CD8-positive, alpha-beta T cell (primary cell): ENCODE measurements at places on chromosomes 12 and 14. TPM values are rescaled to one million over a fixed set of nuclear protein-coding genes. Genes with fewer than 3 reads are reported as not detected.

GRCh38 chr14:65528069-65528468 is 115.5 kb downstream of the FUT8 start:
- DNase-seq: no peak

- no peak for DNase-seq
Observed at GRCh38 chr14:30748343-30748742, 126.0 kb upstream of the COCH start.

DNA sequence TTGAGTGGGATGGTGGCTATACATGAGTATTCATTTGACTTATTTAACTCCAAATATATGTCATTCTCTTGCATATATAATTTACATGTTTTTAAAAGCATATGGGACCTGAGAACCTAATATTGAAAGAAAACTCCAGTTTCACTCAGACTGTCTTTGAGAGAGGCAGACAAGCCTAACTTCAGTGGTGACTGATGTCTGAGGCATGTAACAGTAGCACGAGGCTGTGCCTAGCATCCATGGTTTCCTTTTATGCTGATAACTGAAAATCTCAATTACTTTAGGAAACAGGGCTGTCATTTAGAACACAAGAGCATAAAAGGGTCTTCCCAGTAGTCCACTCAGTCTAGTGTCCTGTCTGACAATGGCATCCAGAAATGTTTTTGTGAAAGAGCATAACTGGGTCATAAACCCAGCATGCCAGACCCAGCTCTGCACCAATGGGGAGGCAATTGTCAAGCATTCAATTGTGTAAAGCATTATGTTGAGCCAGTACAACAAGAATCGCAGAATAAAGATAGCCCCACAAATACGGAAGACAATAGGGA is 24.3 kb downstream of the MAPK1IP1L start:
- no peak for DNase-seq

- no peak for DNase-seq
Observed at GRCh38 chr12:121284551-121285390, 11.7 kb downstream of the CAMKK2 start.

GRCh38 chr12:114190971-114191370 is 215.0 kb downstream of the TBX5 start:
- DNase-seq: no peak

DNA sequence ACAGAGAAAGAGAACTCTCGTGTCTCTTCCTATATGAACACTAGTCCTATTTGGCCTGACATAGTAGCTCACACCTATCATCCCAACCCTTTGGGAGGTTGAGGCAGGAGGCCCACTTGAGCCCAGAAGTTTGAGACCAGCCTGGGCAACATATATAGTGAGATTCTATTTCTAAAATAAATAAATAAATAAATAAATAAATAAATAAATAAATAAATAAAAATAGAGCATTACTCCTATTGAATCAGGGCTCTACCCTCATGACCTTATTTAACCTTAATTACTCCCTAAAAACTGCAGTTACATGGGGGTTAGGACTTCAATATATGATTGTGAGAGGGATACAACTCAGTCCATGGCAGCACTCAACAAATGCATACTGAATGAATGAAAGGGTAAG is 61.2 kb upstream of the GSC start:
- DNase-seq: no peak

DNA sequence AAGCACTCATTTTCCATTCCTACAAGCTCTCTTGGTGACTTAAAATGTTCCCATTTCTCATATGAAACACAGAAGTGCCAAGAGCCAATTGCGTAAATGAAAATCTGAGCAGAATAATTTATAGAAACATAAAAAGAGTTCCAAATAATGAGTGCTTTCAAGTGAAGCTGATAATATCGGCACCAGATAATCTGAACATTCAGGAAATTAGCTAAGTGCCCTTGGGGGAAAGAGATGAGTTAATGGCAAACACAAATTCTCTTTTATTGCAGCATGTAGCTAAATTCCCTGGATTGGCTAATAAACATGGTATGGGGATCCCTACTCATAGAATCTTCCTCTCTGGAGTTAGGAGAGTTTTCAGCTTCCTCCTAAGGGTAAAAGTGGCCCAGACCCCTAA is 46.7 kb downstream of the DAD1 start:
- no peak for DNase-seq

DNA sequence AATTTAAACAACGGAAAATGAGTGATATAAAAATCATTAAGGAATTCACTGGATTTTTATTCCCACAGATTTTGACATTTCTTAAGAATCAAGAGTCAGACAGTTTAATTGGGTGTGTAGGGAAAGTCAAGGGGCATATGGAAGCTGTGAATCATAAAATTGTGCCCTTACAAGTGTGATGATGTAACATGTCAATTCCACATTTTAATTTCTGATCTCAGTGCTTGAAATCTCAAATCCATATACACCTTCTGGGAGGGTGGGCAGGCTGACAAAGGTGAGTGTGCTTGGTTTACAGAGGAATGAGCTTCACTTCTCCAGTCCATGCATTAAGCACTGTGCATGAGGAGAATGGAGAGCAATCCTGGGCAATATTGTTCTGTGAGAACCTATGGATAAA is 1.0 kb upstream of the KRT6A start:
- DNase-seq: no peak

GRCh38 chr14:65751510-65751909 is 339.0 kb downstream of the FUT8 start:
- no peak for DNase-seq

GRCh38 chr12:16531621-16532020 is 74.3 kb downstream of the LMO3 start:
- no peak for DNase-seq

DNA sequence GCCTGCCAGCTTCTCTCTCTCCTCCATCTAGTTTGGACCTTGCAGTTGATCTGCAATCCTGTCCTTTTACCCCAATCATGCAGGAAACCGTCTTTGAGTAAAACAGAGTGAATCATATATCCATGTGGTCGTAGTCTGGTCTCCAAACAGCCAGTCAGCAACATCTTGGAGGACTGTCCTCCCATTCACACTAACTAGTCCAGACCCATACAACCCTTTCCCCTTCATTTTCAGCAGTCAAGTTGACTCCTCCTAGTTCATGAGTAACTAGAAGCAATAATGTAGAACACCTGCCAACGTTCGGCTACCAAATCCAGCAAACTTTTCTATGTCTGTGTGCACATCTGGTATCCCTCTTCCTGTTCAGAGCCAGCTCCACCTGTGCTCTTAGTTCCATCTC is 10.8 kb upstream of the BIN2 start:
- DNase-seq: no peak

DNA sequence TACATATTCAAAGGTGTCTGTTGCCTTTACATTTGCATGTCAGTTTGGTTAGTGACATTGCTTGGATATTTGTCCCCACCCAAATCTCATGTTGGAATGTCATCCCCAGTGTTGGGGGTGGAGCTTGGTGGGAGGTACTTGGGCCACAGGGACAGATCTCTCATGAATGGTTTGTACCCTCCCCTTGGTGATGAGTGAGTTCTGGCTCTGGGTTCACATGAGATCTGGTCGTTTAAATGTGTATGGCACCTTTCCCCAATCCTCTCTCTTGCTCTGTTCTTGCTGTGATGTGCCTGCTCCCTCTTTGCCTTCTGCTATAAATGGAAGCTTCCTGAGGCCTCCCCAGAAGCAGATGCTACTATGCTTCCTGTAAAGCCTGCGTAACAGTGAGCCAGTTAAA is 207.9 kb upstream of the DIO3 start:
- DNase-seq: no peak

DNA sequence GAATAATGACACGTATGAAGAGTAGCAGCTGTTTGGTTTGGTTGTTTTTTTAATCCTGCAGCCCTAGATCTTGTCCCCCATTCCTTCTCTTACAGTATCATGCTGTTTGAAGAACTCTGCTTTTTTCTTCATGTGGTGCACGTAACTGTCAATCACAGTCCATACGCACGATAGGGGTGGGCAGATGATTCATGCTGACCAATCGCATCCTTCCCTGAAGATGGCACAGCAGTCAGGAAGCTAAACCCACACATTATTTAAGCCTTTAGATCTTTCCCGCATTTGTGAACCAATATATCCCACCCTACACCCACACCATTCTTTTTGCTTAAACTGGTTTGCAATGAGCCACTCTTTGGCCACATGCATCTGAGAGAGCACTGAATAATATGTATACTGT is 158.9 kb upstream of the PLEKHA5 start:
- no peak for DNase-seq

DNA sequence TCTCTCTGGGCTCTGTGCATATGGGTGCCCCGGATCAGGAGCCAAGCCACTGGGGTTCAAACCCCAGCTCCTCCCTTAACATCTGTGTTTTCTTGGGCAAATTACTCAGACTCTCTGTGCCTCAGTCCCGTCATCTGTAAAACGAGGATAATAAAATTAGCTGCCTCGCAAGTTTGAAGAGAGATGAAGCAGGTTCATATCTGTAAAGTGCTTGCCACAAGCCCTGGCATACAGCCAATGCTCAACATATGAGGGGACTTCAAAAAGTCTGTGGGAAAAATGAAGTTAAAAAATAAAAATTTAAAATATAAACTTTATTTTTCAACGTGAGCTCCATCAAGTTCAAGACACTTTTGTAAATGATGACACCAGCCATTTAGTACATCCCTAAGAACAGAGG is 276.7 kb downstream of the FOXN3 start:
- DNase-seq: no peak

DNA sequence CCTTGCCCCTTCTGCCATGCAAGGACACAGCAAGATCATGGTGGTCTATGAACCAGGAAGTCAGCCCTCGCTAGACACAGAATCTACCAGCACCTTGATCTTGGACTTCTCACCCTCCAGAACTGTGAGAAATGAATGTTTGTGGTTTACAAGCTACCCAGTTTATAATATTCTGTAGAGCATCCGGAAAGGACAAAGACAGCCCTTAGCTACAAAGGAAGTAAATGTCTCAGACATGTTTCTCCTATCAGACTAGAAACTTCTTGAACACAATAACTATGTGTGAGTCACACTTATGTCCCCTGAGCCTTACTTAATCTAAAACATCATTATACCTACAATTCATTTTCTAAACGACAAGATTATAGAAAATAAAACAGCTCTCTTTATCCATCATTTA is 176.7 kb downstream of the KLHL28 start:
- DNase-seq: no peak

DNA sequence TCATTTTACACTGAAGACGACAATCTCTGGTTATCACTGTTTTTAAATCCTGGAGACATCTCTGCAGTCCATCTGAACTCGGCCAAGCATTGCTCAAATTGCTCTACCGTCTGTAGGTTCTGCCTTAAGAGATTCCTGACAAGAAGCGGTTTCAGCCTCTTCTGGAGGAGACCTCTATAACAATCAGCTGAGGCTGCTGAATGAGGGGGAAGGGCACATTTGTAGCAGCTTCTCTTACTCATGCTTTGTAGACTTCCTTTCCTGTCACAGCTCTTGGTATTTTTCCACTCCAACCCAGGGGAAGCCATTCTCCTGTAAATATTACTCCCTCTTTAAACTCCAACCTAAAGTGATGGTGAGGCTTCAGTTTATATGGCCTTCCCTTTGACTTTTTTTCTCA is 3.0 kb downstream of the ARG2 start:
- DNase-seq: no peak

DNA sequence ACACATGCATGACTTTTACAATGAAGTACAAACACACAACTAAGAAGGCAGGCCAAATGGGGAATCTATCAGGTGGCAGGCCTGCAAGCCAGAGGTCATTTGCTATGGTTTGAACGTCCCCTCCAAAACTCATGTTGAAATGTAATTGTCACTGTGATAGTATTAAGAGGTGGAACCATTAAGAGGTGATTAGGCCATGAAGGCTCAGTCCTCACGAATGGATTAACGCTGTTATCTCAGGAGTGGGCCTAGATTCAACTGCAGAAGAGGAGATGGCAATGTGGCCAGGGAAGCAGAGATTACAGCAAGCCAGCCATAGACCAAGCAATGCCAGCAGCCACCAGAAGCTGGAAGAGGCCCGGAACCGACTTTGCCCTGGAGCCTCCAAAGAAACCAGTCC is 13.5 kb upstream of the ACTR6 start:
- no peak for DNase-seq

DNA sequence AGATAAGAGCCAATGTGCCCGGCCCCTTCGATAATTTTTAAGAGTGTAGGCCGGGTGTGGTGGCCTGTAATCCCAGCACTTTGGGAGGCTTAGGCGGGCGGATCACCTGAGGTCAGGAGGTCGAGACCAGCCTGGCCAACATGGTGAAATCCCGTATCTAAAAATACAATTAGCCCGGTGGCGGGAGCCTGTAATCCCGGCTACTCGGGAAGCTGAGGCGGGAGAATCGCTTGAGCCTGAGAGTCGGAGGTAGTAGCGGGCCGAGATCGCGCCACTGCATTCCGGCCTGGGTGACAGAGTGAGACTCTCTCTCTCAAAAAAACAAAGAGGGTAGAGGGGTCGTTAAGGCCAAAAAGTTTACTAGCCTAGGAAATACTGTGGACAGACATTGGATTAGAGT is 2.6 kb downstream of the KRAS start:
- no peak for DNase-seq

- no peak for DNase-seq
Observed at GRCh38 chr14:87108726-87109125, 884.3 kb downstream of the GALC start.

DNA sequence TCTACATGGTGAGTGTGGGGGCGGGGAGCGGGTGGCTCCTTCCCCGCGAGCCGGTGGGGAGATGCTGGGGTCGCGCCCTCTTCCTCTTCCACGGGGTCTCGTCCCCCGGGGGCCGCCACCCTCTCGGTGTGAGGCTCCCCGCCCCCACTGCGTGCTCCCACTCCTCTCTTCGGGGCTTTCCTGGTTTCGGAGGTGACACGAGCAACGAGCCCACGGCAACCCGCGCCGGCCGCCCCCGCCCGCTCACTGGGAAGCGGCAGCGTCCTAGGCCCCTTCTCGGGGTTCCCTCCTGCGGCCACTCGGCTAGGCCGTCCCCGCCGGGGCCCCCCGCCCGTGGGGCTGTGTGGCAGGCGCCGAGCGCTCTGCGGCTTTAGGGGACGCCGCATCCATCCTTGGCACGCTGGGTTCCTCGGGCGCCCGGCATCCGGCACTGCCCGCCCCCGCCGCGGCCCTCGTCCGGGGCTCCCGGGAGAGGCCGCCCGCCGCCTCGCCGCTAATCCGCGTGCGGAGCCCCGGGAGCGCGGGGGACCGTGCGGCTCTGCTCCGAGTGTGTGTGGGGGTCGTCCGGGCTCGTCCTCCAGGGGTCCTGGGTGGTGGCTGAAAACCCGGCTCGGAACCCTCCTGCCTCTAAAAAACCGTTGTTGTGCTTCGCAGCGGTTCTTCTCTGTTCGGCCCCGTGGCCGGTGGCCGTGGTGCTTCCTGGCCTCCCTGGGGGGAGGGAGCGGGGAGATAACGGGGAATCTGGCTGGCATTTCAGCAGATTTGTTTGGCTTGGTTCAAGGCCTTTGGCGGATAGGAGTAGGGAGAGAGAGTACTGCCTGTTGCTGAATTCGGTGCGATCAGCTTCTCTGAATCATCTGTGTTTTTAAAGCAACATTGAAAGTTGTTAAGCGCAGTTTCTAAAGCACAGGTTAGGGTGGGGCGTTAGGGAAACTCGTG is 1.0 kb downstream of the PCNX1 start:
- DNase-seq: peak; percentile 62

Gene TROAP
- 0.72 TPM for total RNA-seq

Gene GARIN6
- not detected for total RNA-seq

Gene IFNG-AS1
- 2.1 TPM for total RNA-seq

Gene KCNK10
- not detected for total RNA-seq

Gene A2ML1
- not detected for total RNA-seq

Gene GYS2
- not detected for total RNA-seq

Gene PDE3A
- not detected for total RNA-seq

Gene TAMALIN
- total RNA-seq: 603 TPM

Gene TSPAN19
- total RNA-seq: not detected

Gene CLEC6A
- total RNA-seq: not detected

Gene CERS5
- total RNA-seq: 45.2 TPM

Gene GZMB
- 5.4 TPM for total RNA-seq

Gene PARPBP
- 2.4 TPM for total RNA-seq

Gene CKB
- total RNA-seq: 6.5 TPM

Gene NOXRED1
- total RNA-seq: not detected
